Muscle of arm (tissue), 14 donors: ENCODE measurements at places on chromosomes 16 and 17. TPM values are rescaled to one million over a fixed set of nuclear protein-coding genes. Genes with fewer than 3 reads are reported as not detected.

DNA sequence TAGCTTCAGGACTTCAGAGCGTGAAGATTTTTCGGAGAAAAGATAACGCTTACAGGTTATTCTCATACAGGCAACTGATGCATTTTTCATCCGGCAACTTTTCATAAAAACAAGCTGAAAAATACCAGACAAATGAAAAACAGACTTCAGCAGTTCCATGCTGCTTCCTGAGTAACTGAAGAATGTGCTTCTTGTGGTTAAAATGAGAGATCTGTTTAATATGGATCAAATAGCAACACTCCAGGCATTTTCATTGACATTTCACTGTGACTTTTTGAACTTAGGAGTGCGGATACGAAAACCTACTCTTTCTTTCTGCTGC is 705 bp upstream of the PITPNC1 start:
- DNase-seq: no peak

DNA sequence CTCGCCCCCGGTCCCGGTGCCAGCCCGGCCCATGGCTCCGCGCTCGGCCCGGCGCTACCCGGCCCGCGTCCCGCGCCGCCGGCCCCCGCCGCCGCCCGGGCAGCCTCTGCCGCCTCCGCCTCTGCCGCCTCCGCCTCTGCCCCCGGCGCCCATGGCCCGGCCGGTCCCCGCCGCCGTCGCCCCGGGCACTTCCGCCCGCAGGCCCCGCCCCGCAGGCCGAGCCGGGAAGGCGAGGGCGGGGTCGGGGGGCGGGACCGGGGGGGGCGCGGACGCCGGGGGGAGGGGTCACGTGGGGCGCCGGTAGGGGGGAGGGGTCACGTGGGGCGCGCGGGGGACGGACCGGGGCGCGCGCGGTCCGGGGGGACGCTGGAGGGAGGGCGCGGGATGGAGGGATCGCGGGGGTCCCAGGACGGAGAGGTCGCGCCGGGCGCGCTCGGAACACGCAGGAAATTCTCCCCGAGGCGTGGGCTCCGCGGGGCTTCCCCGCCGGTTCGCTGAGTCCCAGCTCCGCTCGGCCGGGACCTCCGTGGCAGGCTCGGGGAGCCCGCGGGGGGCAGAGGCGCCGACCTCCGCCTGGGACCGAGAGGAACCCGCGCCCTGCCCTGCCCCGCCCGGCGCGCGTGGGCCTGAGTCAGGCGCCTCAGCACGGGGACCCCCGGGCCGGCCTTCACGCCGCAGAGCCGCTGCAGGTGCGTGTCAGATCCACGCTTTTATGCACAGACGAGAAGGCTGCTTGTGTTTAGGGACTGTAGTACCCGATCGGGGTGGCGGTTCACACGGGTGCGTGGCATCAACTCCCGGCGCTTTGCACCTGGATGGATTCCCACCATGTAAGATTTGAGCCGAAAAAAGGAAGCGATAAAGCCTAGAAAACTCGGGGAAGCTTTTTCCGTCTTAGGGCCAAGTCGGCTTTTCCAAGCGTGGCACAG is at the start of gene PGAP6:
Gene PGAP6, minus strand, starts transcription at position 190 of the 929 bp plus-strand sequence. Its CDS starts 157 bp downstream, at position 33.
- no peak for DNase-seq

LSM12 gene
- polyA plus RNA-seq: 38.8 TPM

ANKRD13B gene
- not detected for polyA plus RNA-seq

DNA sequence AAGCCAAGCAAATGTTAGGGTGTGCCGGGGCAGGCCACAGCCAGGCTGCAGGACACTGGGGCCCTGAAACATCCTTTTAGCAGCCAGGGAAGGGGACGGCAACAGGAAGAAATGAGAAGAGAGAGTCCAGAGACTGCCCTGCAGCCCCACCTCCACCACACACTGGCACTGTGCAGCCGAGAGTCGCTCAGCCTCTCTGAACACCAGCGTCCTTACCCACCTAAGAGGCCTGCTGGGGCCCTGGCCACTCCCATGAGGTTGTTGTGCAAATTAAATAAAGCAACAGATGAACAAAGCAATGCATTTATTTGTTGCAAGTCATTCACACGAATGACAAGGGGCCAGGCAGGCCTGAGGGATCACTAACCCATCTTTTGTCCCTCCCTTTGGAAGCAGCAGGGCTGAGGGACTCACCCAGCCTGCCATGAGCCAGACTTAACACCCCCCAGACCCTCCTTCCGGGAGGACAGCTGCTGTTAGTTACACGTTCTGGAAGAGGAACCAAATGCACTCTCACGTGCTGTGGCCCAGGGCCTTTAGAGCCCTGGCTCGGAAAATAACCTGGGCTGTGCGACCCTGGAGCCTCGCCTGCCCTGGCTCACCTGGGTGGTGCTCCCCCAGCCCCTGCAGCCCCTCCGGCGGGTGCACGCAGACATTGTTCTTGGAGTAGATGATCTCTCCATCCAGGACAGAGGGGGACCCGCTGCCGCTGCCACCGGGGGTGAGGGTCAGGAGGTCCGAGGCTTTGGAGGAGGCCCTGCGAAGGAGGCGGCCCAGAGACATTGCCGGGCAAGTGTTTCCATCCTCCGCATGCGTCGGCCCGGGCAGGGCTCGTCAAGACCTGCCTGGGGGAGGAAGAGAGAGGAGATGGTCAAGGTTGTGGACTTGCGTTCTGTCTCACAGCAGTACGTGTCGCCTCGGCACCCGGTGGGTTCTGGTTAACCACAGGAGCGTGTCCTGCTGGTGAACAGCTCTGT is 22.6 kb downstream of the TBC1D16 start:
- DNase-seq: no peak

- no peak for DNase-seq
Measured at GRCh38 chr16:89557690-89558490, 2.6 kb upstream of the RPL13 start.

DNA sequence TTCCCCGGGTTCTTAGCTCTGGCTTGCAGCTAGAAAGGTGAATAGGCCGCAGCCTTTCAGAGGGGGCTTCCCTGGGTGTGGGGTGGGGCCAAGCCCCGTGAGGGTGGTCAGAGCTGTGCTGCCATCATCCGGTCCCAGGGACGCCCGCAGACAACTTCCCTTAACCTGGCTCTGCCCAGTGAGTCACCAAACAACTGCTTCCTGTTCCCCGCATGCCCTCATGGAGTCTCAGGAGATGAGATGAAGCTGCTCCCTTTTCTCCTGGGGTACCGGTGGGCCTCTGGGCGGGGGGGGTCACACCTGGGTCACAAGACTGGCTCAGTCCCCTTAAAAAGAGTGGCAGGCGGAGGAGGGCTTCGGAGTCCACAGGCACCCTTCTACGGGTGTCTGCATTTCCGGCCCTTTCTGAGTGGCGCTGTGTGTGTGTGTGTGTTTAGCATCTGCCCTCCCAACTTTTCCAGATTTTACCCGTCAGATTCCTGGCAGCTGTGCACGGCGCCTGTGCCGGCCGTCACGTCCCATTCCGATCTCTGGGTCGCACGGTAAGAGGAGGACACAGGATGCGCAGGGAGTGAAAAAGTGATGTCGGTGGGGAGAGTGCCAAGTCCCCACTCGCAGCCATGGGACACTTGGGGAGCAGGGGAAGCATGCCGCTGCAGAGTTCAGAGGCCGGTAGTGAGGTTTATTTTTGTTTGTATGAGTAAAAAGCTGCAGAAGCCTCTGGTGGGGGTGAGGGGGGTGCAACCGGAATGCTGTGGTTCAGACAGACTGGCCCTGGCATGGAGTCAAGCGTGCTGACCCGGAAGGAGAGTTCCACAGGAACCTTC is 16.8 kb downstream of the HIC1 start:
- no peak for DNase-seq

DNA sequence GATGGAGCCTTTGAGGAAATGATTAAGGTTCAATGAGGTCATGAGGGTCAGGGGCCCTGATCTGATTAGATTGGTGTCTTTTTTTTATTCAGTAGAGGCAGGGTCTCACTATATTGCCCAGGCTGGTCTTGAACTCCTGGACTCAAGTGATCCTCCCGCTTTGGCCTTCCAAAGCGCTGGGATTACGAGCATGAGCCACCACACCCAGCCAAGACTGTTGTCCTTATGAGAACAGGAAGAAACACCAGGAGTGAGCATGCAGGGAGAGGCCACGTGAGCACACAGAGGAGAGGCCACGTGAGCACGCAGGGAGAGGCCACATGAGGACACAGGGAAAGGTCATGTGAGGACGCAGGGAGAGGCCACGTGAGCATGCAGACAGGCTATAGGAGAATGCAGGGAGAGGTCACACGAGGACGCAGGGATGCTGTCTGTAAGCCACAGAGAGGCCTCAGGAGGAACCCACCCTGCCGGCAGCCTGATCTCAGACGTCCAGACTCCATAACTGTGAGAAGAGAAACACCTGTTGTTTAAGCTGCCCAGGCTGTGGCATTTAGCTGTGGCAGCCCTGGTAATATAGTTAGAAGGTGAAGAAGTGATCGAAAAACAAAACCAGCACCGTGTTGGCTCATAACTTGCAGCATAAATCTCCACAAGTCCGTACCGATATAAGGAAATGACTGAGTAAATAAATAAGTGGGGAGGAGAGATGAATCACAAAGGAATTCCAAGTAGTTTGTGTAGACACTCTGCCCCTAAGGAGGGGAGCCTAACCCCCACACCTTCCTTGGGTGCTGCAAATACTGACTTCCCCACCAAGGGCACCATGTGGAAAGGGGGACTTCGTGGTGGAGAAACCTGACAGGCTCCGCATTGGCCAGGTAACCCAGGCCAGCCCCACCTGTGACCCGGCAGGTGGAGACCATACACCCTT is 14.6 kb upstream of the CSNK1D start:
- DNase-seq: no peak

DNA sequence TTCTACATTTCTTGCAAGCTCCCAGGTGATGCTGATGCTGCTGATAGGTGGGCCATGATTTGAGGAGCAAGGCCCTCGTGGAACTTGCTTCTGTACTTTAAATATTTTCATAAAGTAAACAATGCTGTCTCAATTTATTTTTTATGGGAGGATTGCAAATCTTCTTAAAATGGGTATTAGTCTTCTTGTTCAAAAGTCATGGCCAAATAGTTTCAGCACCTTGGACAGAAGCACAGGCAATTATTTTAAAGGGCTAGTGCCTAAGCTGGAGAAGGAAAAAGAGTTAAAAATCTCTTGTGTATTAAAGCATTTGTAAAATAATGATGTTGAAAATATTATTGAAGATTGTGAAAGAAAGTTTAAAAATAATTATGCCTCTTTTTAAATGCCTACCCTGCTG is 50.5 kb downstream of the GPR139 start:
- peak; percentile 14 for DNase-seq

- DNase-seq: peak; percentile 19
Measured at GRCh38 chr16:82137822-82138167, 32.2 kb downstream of the MPHOSPH6 start.

DNA sequence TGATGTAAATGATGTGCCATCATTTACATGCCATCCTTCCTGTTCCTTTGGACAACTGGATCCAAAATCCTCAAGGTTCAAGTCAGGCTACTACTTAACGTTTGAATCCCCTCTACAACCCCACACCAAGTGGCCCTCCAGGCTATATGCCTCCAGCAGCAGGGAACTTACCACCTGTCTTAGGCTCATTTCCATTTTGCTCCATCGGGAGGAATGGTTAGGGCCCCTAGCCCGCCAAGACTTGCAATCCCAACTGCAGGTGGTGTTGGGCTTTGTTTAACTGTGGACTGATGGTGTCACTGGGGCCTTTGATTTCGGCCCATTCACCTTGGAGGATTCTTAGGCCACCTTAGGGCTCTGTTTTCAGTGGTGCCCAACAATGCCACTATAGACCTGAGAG is 9.7 kb downstream of the HNF1B start:
- no peak for DNase-seq
